GM04504 (cell line): ENCODE measurements at places on chromosomes 5 and 9.

DNA sequence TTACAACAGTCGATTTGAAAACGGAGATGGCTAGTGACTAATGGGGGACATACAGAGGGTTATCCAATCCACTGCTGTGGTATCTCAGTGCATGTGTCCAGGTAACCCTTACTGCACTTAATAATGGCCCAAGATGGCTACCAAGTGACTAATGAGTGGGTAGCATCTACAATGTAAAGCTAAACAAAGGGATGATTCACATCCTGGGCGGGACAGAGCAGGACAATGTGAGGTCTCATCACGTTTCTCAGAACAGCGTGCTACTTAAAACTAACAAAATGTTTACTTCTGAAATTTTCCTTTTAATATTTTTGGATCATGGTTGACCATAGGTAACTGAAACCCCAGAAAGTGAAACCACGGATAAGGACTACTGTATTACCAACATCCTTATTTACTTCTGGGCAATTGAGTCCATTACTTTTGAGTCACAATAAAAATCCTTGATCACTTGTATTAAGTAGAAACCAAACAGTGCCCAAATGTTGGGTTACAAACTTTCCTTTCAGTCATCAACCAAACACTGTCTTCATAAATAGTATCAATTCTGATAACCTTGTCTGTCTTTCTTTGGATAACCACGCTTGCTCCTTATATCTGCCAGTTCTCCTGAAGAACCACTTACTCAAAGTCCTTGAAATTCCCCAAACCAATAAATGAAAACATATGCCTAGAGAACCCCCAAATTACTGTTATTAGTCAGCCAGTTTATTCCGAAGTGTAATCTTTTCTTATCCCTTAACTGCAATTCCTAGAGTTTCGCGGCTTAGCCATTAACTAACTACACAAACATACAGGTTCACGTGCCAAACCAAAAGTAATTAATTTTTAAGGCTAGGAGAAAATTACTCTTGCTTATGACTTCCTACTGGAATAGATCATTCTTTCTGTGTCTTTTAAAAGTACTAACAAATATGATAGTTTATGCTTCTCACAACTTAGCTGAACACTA lies 59.7 kb downstream of the ELL2 start:
- DNase-seq, result no peak

DNA sequence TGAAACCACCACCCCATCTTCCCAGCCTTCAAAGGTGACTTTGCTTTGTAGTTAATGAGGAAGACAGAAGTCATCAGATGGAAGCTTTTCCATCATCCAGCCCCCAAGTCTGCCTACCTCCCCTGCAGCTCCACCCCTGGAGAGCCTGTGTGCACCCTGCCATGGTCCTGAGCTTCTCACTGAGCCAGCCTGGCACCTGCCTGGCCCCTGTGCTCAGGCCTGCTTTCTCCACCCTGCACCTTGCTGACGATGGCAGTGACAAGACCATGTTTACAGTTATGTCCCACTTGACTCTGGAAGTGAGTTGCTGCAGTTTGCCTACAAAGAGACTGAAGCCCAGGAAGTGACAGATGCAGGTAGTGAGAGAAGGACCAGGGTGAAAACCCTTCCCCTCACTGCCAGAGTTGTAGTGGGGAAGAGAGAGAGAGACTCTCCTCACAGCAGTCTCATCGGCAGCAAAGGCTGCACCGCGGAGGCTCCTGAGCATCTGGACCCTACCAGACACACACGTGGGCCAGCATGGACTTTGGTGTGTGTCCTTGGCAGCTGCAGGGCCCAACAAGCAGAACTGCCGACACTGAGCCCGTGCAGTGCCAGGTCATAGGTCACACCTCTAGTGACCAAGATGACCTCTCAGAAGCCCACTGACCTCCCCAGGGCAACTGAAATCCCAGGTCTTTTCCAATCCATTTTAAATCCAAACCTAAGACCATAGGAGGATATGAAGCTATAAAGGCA lies 107.1 kb downstream of the CACNA1B start:
- DNase-seq, result no peak

DNA sequence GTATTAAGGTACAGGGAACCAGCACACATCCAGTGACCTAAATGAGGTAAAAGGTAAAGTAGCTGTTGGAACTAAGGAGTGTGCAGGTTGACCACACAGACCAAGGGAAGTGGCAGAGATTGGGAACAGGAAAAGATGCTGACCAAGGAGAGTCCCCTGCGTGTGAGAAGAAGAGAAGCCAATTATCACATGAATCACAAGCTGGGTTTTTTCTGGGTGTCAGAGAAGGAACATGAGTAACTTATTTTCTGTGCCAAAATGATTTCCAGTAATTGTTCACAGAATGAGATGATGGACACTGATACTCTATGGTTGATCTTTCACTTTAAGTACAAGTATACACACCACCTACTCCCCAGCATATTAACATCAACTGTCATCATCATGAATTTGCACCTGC lies 130.7 kb upstream of the ACO1 start:
- DNase-seq, result no peak

DNA sequence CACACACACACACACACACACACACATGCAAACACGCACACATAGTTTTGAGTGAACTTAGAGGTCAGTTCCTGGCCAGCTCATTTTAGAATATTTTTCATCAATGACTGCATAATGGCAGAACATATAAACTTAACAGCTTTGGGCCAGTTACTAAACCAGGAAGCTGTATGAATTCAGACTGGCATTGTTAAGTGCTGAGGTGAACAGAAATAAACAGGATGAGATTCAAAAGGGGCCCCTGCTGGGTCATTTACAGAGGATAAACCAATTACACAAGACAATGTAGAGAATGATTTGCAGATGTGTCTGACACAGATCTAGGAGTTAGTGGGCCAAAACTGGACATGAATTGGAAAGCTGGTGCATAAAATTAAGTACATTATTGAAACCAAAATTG lies 44.6 kb downstream of the MARCHF11 start:
- DNase-seq, result no peak

- DNase-seq, result no peak
Observed at GRCh38 chr5:74194196-74194595, 446.3 kb downstream of the ENC1 start.

DNA sequence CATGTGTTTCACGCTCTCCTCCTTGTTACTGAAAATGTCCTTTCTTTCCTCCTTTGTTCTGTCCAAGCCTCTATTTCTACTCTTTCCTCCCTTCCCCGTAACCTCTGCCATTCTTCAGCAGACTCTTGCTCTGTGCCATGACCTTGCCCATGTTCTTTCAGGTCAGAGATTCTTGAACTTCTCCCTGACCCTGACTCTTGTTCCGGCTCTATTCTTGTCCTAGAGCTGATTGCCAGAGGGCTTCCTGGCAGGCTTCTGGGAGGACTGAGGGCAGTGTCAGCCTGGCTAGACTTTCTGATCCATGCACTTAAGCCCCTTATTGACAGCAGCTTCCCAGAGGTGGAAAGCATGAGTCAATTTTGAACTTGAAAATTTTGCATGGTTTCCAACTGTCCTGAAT lies 174.2 kb downstream of the TMEM161B start:
- no peak for DNase-seq

DNA sequence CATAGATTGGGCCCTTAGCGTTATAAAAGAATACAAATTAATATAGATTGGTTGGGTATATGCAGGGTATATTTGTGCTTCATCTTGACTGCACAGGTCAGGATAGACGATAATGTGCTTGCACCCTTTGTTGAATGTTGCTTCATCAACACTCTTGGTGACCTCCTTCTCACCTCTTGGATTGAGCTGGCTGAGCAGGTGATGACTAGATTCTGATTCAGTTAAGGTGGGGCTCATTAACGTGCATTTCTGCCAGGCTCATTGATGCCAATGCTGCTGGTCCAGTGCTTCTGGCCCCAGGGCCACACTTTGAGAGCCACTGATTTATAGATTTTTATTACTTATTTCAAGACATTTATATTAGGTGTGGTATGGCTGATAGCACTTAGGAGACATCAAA lies 27.7 kb downstream of the PCSK5 start:
- no peak for DNase-seq
